ENCODE measurements at places on chromosomes 1 and 21. TPM values are rescaled to one million over a fixed set of nuclear protein-coding genes. Genes with fewer than 3 reads are reported as not detected.

DNA sequence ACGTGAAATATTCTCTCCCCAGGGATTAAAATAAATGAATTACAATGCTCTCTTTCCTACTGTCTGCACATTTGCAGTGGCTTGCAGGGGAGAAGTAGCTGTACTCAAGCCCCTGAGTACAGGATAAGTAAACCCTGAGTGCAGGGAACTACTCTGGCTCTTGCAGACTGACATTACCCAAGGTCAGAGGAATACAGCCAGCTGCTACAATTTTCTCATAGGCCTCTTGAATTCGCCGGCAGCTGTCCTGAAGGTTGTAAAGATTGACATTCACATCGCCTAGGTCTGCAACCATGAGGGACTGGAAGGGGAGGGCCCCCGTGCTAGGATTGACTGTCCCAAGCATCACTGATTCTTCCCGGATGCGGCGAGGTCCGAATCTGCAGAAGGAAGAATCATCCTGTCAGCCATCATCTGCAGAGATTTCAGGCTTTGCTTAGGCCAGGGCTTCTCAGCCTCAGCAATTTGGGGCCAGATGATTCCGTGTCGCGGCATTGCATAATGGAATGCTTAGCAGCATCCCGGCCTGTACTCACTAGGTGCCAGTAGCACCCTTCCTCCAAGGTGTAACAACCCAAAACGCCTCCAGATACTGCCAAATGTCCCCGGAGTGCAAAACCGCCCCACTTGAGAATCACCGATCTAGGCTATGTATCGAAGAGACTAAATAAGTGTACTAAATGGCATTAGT lies 1.7 kb downstream of the AGMAT start:
- no peaks in the 10 kb centered on the region for H3K36me3 ChIP-seq
- H3K27ac ChIP-seq: no peak overlapping the region
- DNase-seq: no peak
- H3K27me3 ChIP-seq: no peaks in the 10 kb centered on the region
- no peak overlapping the region for H3K4me3 ChIP-seq

DNA sequence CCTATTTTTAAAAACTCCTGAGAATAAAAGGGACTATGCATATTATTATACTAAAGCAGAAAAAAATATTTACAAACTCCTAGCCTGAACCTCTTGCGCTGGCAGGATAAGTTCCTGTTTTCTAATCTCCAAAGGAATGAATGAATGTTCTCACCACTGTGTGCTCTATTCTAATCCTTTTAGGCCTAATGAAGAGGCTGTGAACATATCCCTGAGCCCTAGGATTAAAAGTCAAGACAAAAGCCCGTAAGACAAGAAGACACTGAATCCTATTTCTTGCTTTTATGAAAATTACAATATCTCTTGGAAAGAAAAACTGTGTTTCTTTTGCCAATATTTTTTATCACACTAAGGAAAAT lies 317.5 kb downstream of the HHAT start:
- no peak overlapping the region for H3K27ac ChIP-seq
- no peak for DNase-seq
- H3K4me1 ChIP-seq: peaks cover 11% of the 10 kb centered on the region
- H3K36me3 ChIP-seq: no peaks in the 10 kb centered on the region
- H3K4me3 ChIP-seq: no peak overlapping the region

DNA sequence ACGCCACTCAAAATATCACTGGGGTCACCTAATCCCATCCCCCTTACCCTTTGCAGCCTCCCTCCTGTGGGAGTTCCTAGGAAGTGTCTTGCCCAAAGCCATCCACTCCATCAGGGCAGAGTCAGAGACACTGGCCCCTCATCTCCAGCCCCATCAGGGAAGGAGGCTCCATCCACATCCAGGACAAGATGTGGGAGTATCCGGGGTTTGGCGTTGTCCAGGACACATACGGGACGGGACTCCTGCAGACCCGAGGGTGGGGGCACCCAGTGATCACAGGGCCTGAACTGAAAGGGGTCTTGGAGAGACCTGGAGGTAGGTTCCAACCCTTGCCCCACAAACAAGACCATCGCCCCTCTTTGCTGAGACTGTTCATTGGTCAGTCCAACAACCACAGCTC lies 348.2 kb downstream of the MATN1 start:
- DNase-seq: peak; percentile 35
- H3K27me3 ChIP-seq: no peaks in the 10 kb centered on the region
- H3K4me3 ChIP-seq: no peak overlapping the region

- DNase-seq: no peak
- H3K27me3 ChIP-seq: peaks cover 12% of the 10 kb centered on the region
- no peaks in the 10 kb centered on the region for H3K36me3 ChIP-seq
- no peak overlapping the region for H3K27ac ChIP-seq
Measured at GRCh38 chr1:160916666-160917065, 31.7 kb upstream of the ITLN1 start.

Gene ATAD3B
- 33.8 TPM for total RNA-seq

Gene MFAP2
- total RNA-seq: 16.7 TPM

Gene PRAMEF33
- not detected for total RNA-seq

Gene SEC22B
- total RNA-seq: 31.0 TPM

Gene FAM151A
- total RNA-seq: not detected
